ENCODE measurements at places on chromosomes 3 and 15.

- no peak for DNase-seq
Measured at GRCh38 chr3:87305517-87305916, 29.1 kb upstream of the POU1F1 start.

DNA sequence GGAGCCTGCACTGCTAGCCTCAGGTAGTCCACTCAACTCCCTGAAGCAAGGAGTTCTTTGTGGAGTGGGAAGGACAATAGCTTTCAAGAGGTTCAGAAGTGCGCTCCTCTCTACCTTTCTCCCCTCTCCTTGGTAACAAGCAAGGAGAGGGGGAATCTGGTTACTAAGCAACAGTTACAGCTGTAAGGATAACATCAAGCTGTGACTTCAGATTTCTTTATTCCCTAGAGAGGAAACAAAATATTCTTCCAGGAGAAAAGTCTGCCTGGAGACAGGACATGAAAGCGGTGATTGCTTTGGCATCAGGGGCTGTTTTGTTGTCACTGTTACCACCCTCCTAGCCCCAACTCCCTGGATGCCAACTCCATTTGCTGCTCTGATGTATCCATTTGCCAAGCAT, 70.4 kb downstream of the TRANK1 start:
- DNase-seq = no peak

DNA sequence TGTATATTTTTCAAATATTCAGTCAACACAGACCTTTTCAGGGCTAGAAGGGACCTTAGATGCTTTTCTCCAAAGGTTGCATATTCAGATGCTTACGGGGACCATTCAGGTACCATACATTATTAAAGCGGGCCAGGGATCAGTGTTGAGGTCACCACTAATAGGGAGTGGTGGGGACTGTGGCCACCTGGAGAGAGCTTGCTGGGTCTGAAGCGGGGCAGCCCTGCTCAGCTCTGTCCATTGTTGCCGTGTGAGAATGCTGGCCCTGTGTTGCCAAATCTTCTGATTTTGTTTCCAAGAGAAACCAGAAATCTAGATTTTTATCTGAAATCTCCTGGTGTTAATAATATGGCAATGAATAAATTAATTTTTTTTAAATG, 23.7 kb downstream of the ABHD2 start:
- no peak for DNase-seq

GRCh38 chr3:156187146-156187769, 66.9 kb downstream of the KCNAB1 start:
- DNase-seq = no peak

DNA sequence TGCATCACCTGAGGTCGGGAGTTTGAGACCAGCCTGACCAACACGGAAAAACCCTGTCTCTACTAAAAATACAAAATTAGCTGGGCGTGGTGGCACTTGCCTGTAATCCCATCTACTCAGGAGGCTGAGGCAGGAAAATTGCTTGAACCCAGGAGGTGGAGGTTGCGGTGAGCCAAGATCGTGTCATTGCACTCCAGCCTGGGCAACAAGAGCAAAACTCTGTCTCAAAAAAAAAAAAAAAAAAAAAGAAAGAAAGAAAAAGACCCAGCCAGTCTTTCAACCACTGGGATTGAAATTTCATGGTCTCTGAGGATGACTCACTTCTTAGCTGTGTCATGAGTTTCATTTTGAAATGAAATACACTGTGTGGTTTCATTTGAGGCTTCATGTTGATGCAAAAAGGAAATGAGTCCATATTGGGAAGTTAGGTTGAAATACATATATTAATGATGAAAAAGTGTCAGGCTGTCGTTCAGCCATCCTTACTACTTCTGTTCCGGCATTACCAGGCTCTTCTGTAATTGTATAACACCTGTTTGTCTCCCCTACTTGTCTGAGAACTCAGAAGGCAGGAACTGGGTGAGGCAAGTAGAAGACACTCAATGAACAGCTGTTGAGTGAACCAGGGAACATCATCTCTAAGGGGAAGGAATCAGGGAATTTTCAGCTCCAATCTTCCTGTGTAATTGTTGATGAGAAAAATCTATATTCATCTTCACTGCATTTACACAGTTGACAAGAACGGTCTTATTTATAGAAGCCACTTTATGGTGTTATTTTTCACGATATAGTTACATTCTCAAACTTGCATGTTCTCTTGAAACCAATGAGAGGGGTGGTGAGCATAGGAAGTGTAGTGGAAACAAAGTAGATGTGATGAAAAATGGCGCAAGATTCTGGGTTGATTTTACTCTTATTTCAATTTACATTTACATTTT, 87.4 kb downstream of the NFKBIZ start:
- DNase-seq = no peak

DNA sequence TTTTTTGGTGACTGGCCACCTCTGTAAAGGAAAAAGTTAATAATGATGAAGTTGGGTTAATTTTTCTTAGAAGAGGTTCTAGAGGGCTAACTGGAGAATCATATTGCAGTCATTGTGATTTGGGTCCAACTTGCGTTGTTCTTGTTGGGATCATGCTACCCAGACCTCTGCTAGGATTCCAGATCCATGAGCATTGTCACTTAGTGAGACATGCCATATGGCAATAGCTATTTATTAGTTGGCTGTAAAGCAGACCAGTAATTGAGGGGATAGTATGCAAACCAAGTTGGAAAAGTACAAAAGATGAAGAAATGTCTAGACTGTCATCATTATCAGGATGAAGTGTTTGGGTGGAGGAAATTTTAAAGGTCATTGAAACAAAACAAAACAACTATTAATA, 30.7 kb upstream of the P2RY12 start:
- no peak for DNase-seq

DNA sequence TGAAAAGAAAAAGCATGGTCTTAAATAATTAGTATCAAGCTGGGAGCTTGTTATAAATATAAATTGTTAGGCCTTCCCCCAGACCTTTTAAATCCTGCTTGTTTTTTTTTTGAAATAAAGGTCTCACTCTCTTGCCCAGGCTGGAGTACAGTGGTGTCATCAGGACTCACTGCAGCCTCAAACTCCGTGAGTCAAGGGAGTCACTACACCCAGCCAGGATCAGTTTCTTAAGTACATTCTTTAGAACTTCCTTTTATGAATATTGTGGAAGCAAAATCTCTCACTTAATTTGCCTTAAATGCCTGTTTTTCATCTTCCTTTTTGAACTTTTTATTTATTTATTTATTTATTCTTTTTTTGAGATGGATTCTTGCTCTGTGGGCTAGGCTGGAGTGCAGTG, 20.8 kb upstream of the DENND4A start:
- no peak for DNase-seq

DNA sequence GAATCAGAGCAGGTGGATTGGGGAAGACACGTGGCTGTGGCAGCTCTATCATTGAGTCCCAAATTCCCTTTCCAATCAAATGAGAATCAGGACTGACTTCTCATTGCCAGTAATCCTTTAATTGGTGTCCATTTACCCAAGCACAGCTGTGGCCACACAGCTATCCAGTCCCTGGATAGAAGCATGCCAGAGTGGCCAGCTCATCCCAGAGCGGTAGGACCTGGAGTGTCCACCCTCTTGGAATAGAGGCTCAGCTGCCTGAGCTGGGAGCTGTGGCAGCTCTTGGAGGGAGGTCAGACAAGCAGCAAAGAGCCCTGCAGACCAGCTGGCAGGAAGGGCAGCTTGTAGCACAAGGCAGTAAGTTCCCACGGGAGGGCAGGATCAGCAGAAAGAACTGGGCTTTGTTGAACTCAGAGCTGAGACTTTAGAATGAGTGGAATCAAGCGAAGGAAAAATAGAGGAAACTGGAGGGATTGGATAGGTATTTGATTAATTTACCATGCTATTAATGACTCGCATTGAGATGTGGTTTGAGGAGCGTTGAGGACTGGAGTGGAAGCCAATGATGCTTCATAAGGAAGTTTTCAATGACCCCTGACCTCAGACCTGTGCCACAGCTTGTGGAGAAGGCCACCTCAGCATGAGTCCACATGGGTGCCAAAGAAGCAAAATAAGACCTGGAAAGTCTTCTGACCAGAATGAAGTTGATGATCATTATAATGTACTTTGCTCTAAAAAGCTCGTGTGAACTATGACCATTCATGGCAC, 6.9 kb upstream of the ALPK3 start:
- no peak for DNase-seq

DNA sequence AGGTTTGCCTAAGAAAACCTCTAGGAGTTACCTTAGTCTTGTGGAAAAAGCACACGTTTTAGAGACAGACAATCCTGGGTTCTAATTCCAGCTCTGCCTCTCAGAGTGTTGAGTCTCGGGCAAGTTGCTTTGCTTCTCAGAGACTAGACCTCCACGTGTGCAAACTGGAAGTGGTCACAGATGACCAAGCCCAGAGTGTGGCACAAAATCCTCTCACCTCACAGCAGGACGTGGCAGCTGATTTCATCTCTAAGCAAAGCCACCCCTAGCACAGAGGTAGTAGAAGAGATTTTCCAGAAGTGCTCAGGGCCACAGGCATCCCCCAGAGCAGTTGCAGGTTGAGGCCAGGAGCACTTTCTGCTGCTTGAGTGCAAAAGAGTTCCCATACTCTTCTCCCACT, 79.2 kb downstream of the CD47 start:
- no peak for DNase-seq

GRCh38 chr3:186991470-186991869, 61.1 kb downstream of the ST6GAL1 start:
- no peak for DNase-seq

DNA sequence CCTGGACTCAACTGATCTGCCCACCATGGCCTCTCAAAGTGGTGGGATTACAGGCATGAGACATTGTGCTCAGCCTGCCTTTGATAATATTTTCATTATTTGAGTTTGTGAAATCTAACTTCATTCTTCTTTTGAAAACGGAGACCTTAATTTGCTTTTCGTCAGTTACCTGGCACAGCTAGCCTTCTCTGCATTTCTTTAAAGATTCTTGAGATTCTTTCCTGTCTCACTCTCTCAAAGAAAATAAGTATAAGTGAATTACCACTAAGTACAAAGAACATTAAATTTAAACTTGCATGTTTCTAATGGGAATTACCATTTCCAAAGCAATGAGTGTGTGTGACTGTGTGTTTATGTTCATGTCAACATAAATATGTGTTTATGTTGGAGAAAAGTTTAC, 187.9 kb downstream of the NFKBIZ start:
- no peak for DNase-seq

GRCh38 chr3:37068031-37068430, 74.7 kb downstream of the MLH1 start:
- no peak for DNase-seq

GRCh38 chr15:96560246-96560895, 229.9 kb downstream of the NR2F2 start:
- DNase-seq = no peak

All from right kidney (tissue), 9 donors.